Osteoblast (primary cell): ENCODE measurements at places on chromosomes 13 and 19. TPM values are rescaled to one million over a fixed set of nuclear protein-coding genes. Genes with fewer than 3 reads are reported as not detected.

DNA sequence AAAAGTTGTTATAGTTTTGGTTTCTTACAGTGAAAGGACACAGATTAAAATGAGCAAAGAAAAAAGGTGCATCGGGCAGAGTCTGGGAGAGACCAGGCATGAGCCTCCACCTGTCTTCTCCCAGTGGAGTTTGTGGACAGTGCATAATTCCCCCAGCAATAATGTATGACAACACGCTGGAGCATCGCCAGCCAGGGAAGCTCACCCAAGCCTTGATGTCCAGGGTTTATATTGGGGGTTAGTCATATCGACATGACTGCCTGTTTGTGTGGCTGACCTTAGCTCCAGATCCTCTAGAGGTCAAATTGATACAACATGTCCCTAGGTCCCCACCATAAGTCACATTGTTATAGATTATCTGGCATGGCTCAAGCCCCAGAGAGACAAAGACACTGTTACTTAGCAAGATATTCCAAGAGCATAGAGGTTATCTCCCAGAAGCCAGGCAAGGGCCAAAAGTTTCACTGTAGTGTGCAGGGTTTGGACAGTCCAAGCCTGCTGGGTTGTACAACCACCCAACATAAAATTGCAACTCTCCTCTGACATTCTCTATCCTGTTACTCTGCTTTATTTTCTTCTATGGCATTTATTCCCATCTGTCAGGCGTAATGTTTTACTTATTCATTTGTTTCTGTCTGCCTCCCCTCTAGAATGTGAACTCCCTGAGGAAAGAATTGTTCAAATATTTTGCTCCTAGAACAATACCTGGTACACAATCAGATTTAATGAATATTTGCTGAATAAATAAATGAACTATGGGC lies 5.6 kb upstream of the KLK13 start:
- H3K27ac ChIP-seq: no peak overlapping the region
- no peak for DNase-seq

GRCh38 chr19:1744822-1745563 lies 8.3 kb upstream of the ONECUT3 start:
- no peaks in the 10 kb centered on the region for H3K36me3 ChIP-seq
- no peak overlapping the region for H3K27ac ChIP-seq
- peaks cover 44% of the 10 kb centered on the region for H3K27me3 ChIP-seq
- peaks cover 13% of the 10 kb centered on the region for H3K4me1 ChIP-seq
- DNase-seq: no peak
- H3K4me3 ChIP-seq: no peak overlapping the region

OR4F17 gene
- total RNA-seq: not detected in 2 replicates

DNA sequence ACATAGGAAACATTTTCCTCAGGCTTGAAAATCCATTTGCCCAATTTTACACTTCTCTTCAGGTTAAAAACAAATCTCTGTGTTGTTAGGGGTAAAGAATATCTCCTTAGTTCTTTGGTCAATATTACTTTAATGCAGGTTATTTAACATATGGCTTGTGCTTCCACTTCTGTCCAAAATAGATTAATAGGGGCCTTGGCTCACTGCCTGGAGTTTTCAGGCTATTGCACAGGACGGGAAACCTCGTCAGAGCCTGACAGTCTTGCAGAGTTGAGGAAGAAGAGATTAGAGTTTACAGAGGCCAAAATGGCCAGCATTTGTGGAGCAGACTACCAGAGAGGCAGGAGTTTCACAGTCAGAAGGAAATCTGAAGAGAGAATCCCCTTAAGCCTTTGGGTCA lies 863.9 kb upstream of the GPC6 start:
- no peak for DNase-seq
- H3K4me1 ChIP-seq: no peaks in the 10 kb centered on the region
- no peaks in the 10 kb centered on the region for H3K27me3 ChIP-seq
- no peak overlapping the region for H3K27ac ChIP-seq
- no peak overlapping the region for H3K4me3 ChIP-seq

DNA sequence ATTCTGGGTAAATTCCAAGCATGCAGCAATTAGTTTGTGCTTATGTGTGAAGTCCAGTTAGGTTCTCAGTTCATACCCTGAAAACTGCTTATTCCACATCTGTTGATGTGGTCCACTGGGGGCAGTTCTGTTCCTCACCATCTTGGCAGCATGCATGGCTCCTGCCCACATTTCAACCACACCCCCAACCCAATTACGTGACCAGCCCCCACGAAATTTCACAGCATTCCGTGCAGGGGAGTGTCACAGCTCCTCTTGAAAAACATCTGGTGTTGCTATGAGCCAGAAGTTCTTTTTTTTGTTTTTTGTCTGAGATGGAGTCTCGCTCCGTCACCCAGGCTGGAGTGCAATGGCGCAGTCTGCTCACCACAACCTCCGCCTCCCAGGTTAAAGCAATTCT lies 9.1 kb upstream of the ERVK3-1 start:
- peaks cover 70% of the 10 kb centered on the region for H3K36me3 ChIP-seq
- no peak overlapping the region for H3K27ac ChIP-seq
- H3K27me3 ChIP-seq: no peaks in the 10 kb centered on the region
- DNase-seq: no peak
- H3K4me3 ChIP-seq: no peak overlapping the region

- H3K27ac ChIP-seq: peak overlapping the region; percentile 81
- peak; percentile 94 for DNase-seq
- peaks cover 9% of the 10 kb centered on the region for H3K4me1 ChIP-seq
- H3K27me3 ChIP-seq: no peaks in the 10 kb centered on the region
Observed at GRCh38 chr19:54114340-54115108, 933 bp downstream of the TFPT start.

DNA sequence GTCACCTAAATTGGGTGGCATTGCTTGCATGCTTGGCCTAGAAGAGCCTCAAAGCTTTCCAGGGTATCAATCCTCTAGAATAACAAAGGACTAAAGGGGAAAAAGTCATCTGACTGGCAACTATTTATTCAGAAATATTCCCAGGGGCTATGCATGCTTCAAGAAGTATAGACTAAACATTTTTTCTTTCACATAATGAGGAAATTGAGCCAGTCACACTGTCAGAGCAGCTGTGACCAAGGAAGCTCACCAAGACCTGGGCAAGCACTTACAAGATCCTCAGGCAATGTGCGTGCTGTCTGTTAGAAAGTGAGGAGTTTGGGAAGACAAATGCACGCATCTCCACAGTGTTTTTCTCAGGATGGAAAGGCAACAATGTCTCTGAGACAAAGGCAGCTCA lies 747.2 kb downstream of the DIAPH3 start:
- no peaks in the 10 kb centered on the region for H3K36me3 ChIP-seq
- H3K4me3 ChIP-seq: no peak overlapping the region
- no peaks in the 10 kb centered on the region for H3K27me3 ChIP-seq
- H3K27ac ChIP-seq: no peak overlapping the region

CRB3 gene
- total RNA-seq: not detected in 2 replicates

TMEM86B gene
- 1.5 and 2.5 TPM in 2 replicates for total RNA-seq

DNA sequence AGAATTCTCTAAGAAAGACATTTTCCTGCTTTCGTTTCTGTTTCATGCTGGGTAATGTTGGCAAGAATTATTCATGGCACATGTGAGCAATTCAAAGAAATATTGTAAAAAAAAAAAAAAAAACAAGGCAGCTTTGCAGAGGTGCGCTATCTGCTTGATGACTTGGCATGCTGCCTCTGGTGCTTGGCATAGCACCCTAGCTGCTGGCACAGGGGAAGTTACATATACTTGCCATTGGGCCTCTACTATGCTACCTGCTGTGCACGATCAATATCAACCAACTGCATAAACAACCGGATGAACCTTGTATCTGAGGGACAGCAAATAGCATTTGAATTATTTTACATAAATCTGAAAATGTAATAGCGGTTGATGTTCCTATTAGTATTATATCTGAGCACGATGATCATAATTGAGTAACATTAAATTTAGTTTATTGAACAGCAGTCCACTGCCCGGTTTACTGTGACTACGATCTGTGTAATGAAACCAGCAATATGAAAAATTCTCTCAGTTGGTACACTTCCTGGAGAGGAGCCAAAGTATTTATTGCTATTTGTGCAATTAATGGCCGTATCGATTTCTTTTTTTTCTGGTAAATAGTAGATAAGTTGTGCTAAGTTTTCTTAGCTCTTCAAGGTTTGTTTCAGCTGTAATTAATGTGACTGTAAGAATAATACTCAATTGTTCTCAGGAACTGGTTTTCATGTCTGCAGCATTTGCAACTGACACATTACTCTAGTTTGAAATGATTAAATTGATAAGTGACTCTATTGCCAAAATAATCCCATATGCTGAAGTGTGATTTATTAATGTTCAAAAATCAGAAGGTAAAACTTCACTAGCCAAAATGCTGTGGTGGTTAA lies 717.3 kb downstream of the DACH1 start:
- no peaks in the 10 kb centered on the region for H3K36me3 ChIP-seq
- H3K4me1 ChIP-seq: no peaks in the 10 kb centered on the region
- no peak overlapping the region for H3K27ac ChIP-seq
- H3K4me3 ChIP-seq: no peak overlapping the region
- no peak for DNase-seq

- H3K4me1 ChIP-seq: no peaks in the 10 kb centered on the region
- no peak overlapping the region for H3K27ac ChIP-seq
- no peak overlapping the region for H3K4me3 ChIP-seq
- DNase-seq: peak; percentile 27
- no peaks in the 10 kb centered on the region for H3K27me3 ChIP-seq
Observed at GRCh38 chr13:96766306-96766705, 228.0 kb downstream of the OXGR1 start.

DNA sequence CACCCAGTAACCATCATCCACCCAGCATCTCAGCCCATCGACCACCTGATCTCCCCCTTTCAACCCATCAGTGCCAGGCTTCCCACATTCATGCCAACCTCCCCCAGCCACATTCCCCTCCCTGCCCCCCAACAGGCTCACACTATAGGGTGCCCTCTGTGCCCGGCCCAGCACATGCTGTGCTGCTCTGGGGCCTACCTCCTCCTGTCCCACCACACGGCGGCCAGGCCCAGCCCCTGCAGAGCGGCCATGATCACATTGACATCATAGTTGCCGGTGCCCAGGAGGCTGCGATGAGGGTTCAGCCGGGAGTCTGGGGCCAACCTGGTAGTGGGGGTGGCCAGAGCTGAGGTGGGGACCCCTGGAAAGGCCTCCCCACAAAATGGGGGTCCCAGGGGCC lies 3.6 kb downstream of the JOSD2 start:
- no peaks in the 10 kb centered on the region for H3K27me3 ChIP-seq
- no peak overlapping the region for H3K27ac ChIP-seq
- H3K4me3 ChIP-seq: no peak overlapping the region
- DNase-seq: no peak

MCOLN1 gene
- 16.6 and 21.2 TPM in 2 replicates for total RNA-seq
